ENCODE measurements at places on chromosomes 3 and 15.

- no peak for DNase-seq
These were observed 94.1 kb downstream of the PLSCR2 start for GRCh38 chr3:146375219-146375618.

GRCh38 chr3:59261009-59261408 is 211.2 kb upstream of the CFAP20DC start:
- no peak for DNase-seq

DNA sequence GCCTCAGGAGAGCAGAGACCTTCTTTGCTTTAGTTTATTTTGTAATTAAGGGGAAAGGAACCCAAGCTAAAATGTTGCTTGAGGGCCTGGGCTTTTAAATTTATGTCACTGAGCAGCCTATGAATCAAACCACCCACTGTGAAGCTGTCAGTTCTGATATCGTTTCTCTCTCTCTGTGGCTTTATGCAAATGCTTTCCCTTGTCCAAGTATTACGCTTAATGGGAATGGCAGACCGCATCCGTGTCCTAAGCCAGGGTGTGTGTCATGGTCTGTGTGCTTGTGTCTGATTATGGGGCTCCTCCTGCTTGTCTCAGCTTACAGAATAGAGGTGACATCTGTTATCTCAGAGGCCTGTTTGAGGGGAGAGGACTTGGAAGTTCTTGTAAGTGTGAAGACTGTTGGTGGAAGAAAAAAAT is 82.4 kb downstream of the EBLN2 start:
- DNase-seq: no peak

- peak; percentile 50 for DNase-seq
These were observed 727 bp downstream of the RAP2B start for GRCh38 chr3:153162513-153163392.

DNA sequence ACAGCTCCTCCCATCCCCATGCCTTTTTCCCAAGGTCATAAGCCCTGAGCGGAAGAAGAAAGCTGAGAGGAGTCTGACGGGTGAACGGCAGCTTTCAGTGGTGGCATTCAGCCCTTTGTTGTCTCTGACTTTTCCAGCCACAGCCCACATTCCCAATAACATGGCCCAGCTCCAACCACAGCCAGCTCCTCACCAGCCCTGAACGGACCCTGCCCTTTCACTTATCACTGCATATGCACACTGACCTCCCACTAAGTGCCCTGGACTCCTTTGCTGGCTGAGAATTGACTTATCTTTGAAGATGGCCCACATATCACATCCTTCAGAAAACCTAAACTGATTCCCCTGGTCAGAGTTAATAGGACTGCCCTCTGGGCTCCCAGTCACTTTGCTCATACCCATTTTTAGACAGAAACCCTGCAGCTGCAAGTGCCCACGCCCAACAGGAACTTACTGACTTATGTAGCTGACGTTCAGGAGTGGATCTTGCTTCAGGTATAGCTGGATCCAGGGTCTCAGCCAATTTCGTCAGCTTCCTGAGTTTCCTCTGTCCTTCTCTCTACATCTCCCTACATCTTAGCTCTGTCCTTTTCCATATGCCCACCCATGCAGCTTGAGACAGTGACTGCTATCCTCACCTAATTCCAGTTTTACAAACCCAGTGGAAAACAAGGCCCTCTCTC is 348.5 kb upstream of the PROK2 start:
- DNase-seq: no peak

- no peak for DNase-seq
These were observed 103.1 kb downstream of the LRIG1 start for GRCh38 chr3:66397745-66398144.

DNA sequence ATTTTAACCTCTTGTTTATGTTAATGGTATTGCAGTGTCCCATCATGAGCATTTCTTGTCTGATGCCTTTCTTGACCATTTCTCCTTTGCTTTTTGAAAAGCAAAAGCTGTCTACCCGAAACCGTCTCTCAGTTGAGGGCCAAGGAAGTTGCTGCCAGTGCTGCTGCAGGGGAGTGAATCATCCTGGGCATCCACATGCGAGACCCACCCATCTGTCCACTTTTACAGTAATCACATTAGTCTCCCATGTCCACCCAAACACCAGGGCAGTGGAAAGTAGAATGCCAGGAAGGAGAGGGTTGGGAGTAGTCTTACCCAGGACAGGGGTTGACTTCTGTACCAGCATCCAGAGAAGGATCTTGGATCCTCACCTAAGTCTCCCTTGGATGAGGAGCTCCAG is 48.6 kb upstream of the TEX264 start:
- no peak for DNase-seq

GRCh38 chr15:29312387-29312786 is 42.8 kb upstream of the NSMCE3 start:
- no peak for DNase-seq

- no peak for DNase-seq
These were observed 73.8 kb downstream of the BDH1 start for GRCh38 chr3:197482001-197482400.

GRCh38 chr3:130648293-130648692 is 98.3 kb downstream of the PIK3R4 start:
- DNase-seq: no peak

DNA sequence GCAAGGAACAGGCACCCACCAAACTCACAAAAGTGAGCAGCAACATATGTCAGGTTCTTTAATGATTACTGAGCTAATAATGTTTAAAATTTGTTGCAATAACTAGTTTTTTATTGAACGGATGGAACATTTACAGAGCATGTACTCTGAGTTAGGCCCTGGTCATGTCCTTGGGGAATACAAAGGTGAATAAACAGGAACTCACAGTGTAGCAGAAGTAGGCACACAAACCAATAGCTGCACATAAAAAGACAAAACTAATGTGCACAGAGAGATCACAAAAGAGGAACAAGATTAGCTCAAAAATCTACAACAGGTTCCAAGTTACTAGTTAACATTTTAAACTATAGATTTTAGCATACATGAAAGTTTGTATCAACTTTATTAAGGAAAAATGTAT is 505.3 kb upstream of the PPP2R3A start:
- DNase-seq: no peak

DNA sequence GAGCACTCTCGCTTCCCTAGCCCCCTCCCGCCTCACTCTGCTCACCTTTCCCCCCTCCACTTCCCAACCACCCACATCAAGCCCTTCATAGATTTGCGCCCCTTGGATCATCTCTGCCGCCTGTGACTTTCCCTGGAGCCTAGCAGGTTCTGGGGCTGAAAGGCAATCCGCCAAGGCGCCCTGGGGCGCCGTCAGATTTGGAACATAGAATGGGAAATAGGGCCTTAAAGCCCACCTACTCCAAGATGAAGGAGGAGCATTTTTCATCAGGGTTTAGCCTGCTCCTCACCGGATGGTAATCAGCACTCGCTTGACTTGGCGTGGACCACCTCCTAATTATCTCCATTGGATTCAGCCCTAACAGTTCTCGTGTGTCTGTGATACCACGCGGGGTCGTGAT is 1.3 kb downstream of the CPNE4 start:
- DNase-seq: no peak

DNA sequence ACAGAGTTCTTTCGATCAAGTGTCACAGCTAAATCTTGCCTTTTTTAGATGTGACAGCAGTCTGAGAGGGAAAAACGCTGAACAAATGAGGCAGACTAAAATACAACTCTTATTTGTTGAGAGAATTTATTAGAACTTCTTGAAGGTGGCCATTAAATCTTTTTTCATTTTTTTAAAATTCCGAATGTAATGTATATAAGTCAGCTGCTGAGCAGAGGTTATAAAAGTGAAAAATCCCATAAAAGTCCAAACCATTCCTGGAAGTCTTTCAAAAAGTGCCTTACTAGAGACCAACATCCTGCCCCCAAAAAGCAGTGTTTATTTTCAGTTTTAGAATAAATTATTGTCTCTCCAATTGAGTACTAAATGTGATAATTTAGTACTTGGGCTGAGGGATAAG is 3.1 kb downstream of the TSEN2 start:
- DNase-seq: no peak

- peak; percentile 73 for DNase-seq
These were observed 39.2 kb downstream of the RAB27A start for GRCh38 chr15:55250392-55250791.

GRCh38 chr3:106176734-106177133 is 307.9 kb upstream of the CBLB start:
- peak; percentile 49 for DNase-seq

- DNase-seq: no peak
These were observed 964.6 kb downstream of the SI start for GRCh38 chr3:164113371-164114332.

- no peak for DNase-seq
These were observed 96.0 kb downstream of the SUCLG2 start for GRCh38 chr3:67558426-67558825.

- DNase-seq: no peak
These were observed 12.4 kb downstream of the QRICH1 start for GRCh38 chr3:49081429-49081828.

GRCh38 chr3:176522436-176522835 is 674.8 kb downstream of the TBL1XR1 start:
- no peak for DNase-seq

- DNase-seq: no peak
These were observed 855.1 kb downstream of the ROBO1 start for GRCh38 chr3:78912687-78913086.

- no peak for DNase-seq
These were observed 140.4 kb downstream of the CD47 start for GRCh38 chr3:107950417-107950816.

- no peak for DNase-seq
These were observed 2.6 kb upstream of the BCL2A1 start for GRCh38 chr15:79973456-79974195.

DNA sequence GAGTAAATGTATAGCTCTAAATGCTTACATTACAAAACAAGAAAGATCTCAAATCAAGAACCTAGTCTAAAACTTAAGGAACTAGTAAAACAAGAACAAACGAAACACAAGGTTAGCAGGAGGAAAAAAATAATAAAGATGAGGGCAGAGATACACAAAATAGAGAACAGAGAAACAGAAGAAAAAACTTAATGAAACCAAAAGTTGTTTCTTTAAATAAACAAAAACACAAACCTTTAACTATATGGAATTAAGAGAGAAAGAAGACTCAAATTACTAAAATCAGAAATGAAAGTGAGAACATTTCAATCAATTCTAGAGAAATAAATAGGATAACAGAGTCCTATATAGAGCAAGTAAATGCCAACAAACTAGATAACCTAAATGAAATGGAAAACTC is 59.6 kb downstream of the DLG1 start:
- no peak for DNase-seq

DNA sequence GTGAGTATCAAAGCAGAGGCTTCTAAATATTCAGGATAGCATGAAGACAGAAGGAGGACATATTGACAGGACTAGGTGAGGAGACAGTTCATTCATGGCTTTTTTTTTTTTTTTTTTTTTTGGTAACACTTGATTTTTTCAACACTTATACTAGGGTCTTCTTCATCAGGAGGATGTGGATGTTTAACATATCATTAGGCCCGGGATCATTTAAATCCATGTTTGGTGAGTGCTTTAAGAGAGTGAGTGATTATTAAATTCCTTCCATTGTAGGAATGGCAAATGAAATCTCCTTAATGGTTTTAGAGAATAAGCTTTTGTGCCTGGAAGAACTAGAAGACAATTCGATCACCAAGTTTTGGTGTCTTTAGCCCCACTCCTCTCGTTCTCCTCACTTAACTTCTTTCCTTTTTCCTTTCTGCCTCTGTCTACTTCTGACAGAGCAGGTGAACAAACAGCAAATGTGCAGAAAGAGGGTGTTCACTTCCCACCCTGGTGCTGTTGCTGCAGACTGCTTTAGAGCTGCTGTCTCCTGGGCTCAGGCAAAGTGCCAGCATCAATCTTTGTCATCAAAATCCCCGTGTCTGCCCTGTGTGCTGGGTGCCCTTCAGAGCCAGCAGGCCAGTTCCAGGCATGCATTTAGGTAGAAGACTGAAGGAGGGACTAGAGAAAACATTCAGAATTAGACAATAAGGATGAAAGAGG is 35.6 kb upstream of the RAB11A start:
- no peak for DNase-seq

DNA sequence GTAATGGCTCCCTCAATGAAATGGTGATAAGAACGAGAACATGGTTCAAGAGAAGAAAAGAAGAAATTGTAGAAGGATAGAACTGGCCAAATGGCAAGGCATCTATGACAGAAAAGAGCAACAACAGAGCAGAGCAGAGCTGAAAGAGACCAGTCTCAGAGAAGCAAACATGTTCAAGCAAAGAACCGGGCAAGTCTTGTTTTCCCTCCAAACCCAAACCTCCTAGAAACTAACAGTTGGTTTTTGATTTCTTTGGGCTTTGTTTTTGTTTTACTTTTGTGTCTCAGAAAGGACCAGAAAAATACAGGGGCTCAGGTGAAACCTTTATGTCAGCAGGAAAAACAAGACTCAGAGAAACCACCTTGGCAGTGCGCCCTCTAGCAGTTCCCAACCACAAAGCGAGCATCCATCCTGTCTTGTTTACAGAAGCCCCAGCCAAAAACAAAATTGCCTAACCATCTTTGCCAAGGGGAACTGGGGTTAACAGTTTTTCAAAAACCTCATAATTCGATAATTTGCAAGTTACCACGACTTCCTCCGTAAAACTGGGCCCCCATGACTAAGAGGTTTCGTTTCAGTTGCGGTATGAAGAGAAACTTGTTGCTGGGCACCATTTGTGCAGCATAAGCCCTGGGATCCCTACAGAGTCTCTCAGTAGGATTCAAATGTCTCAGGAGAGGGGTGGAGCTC is 159.2 kb upstream of the SLC24A5 start:
- DNase-seq: no peak

GRCh38 chr15:100900136-100900794 is 18.9 kb upstream of the LRRK1 start:
- no peak for DNase-seq

GRCh38 chr3:197394464-197395321 is 96.3 kb upstream of the DLG1 start:
- DNase-seq: no peak

DNA sequence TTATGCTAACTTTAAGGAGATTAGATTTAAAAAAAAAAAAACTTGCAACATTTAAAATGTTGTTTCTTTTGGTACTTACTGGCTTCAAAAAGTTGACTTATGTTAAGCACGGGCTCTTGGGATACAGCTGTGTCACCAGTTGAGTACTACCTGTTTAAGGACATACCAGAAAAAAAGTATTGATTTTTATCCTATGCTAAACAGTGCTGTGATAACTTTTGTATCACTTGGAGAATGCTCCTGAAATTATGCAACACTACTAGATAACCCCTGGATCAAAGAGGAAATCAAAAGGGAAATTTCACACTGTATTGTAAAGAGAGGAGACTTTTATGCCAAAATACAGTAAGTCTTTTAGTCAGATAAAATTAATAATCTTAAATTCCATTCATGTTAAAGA is 77.7 kb downstream of the SLMAP start:
- DNase-seq: no peak

GRCh38 chr15:85024509-85025336 is 43.1 kb downstream of the PDE8A start:
- no peak for DNase-seq

- no peak for DNase-seq
These were observed 13.1 kb upstream of the RAB8B start for GRCh38 chr15:63176302-63176701.

Data from foreskin melanocyte (primary cell).